ENCODE measurements at places on chromosomes 12 and 14. TPM values are rescaled to one million over a fixed set of nuclear protein-coding genes. Genes with fewer than 3 reads are reported as not detected.

Gene KCTD10
- total RNA-seq = 29.2 TPM

Gene NUBPL
- total RNA-seq = 7.4 TPM

Gene NTF3
- total RNA-seq = not detected

- no peaks in the 10 kb centered on the region for H3K27me3 ChIP-seq
- no peak overlapping the region for H3K4me3 ChIP-seq
- DNase-seq = no peak
- H3K27ac ChIP-seq = no peak overlapping the region
- no peaks in the 10 kb centered on the region for H3K36me3 ChIP-seq
Measured at GRCh38 chr12:94717656-94718055, 67.3 kb upstream of the TMCC3 start.

DNA sequence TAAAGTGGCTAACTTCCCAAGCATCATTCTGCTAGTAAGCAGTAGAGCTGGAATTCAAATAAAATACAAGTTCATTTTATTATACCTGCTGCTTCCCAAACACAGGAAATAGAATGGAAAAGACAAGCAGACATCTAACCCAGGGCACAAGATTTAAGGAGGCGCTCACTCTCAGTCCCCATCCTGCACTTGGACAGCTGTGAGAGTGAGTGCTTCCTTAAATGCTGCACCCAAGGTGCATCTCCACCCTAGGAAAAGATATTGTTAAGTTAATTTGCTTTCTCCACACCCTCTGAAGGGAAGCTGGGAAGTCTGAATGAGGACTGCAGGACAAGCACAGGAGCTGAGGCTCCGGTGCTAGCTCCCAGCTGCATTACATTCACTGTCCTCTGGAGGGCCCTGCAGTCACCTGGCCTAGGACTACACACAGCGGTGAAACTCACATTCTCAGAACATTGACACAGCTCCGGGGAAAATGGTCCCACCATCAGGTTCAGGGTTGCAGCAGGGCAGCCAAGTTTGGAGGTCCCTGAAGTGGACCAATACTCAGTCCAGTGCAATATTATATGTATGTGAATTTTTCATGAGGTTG lies 14.2 kb downstream of the HEBP1 start:
- no peak overlapping the region for H3K4me3 ChIP-seq
- DNase-seq = no peak
- no peak overlapping the region for H3K27ac ChIP-seq
- peaks cover 5% of the 10 kb centered on the region for H3K36me3 ChIP-seq

Measured in CD4-positive, alpha-beta memory T cell (primary cell).